ENCODE measurements at places on chromosomes 2 and 18.
A peak's percentile ranks its signal among the peaks of the same experiment; 100 is the strongest.

DNA sequence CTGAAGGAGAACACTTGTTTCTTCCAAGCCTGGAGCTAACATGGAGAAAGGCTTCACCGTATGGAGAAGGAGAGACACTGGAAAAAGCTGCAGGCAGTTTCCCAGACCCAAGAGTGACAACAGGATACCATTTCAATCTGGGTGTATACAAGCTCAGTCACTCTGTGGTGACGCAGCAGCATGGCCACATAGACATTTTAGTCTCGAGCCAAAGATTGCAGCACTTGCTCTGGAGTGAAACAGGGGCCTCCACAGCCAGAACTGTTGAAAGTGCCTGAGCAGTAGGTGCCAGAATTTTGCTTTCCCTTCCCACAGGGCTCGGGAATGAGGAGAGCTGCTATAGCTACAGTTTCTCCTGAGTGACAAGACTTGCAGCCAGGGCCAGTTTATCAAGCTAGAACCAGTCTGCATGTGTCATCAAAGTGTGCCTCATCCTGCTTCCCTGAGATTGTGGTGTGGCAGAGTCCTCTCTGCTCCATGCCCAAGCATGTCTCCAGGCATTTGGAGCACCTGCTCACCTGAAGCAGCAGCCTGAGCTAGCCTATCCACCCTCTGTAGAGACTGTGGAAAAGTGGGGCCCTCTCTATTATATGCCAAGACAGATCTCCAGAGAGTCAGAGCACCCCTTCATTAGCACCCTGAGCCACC, 234.6 kb upstream of the CDH19 start:
- peak; percentile 1 for DNase-seq

DNA sequence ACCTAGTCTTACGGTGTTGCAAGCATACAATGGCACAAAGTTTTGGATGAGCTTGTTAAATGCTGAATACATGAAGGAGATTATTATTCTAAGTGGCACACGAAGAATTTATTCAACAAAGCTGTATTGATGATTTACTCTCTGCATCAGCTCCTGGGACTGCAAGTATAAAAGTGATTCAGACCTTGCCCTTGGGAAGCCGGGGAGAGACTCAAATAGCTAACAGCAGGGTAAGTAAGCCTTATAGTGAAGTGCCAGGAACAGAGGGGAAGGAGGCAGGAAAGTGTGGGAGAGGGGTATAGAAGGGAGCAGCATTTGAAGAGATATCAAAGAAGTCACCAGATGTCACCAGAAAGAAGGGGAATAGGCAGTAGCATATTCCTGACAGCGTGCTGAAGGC, 115.4 kb downstream of the MCFD2 start:
- no peak for DNase-seq

GRCh38 chr2:32750880-32751279, 123.0 kb downstream of the TTC27 start:
- DNase-seq = no peak

DNA sequence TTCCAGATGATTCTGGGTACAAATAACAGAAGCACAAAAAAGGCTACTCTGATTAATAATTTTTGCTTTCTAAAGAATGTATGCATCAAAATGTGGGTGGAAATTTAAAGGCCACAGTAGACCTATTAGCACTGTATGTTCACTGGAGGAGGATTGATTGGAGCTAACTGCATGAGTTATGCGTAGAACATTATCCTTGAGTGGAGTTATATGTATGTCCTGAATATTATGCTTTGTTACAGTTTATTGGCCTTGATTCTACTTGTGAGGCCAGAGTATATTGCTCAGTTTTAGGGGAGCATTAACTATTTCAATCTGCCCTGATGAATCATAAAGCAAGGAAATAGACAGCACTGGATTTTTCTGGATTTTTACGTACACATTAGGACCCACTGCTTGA, 87.9 kb downstream of the CDCA7 start:
- no peak for DNase-seq

GRCh38 chr18:36132756-36133155, 3.1 kb downstream of the ELP2 start:
- peak; percentile 4 for DNase-seq

GRCh38 chr2:121010998-121011397, 274.0 kb downstream of the TFCP2L1 start:
- DNase-seq = no peak

DNA sequence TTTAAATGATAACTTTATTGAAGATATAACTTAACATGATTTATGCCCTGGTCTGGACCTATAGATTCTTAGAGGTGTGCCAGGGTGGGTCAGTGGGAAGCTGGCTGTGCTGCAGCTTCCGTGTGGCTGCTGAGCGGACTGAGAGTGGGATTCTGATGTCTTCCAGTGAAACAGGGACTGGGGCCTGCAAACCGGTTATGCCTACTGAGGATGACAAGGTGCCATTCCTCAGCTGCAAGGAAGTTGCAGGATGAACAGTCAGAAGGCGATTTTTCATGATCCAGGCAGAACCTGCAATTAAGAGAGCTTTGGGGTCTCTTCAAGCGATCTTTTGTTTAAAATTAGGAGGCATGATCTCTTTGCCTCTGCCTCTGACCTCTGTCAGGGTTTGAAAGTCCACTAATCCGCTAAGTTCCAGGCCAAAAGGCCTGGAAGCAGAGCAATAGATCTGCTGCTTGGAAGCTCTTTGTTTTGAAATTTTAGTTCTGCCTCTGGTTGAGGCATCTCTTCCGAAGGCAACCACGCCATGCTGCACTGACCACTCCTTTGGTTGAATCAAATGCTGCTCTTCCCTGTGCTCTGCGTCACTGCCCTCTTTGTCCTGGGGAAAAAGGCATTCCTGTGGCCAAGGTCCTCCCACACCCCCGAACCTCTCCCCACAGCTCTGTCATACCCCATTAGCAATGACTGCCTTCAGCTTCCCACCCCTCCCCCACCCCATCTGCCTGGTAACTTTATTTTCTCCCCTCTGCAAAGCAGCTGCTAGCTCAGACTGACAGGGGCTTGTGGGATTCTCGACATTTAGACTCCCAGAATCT, 2.0 kb downstream of the TMEM169 start:
- peak; percentile 56 for DNase-seq

DNA sequence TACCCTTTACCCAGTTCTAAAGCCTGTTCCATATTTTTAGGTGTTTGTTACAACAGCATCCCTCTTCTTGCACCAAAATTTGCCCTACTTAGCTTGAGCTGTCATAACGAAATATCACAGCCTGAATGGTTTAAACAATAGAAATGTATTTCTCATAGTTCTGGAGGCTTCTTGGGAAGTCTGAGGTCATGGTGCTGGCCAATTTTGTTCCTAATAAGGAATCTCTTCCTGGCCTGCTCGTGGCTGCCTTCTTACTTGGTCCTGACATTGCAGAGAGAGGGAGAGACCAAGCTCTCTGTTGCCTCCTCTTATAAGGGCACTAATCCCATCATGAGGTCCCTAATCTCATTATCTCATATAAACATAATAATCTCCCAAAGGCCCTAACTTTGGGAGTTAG, 267.8 kb downstream of the PID1 start:
- no peak for DNase-seq

GRCh38 chr2:151381266-151381665, 23.9 kb downstream of the TNFAIP6 start:
- peak; percentile 23 for DNase-seq

DNA sequence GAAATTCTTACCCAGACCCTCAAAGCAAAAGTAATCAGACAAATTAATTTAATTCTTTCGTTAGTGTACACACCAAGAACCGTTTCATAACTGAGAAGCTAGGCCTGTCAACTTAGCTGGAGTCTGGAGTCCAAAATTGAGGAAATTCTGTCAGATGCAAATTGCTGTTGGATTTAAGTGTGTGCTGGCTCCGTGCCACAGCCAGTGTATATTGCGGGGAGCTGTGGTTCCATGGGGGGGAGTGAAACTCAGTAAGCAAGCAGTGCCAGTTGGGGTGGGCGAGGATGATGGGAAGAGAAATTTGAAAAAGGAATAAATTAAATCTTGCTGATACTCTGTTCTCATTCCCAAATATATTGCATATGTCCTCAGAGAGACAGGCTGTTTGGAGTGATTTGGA, 4.0 kb downstream of the ARPC2 start:
- DNase-seq = no peak

DNA sequence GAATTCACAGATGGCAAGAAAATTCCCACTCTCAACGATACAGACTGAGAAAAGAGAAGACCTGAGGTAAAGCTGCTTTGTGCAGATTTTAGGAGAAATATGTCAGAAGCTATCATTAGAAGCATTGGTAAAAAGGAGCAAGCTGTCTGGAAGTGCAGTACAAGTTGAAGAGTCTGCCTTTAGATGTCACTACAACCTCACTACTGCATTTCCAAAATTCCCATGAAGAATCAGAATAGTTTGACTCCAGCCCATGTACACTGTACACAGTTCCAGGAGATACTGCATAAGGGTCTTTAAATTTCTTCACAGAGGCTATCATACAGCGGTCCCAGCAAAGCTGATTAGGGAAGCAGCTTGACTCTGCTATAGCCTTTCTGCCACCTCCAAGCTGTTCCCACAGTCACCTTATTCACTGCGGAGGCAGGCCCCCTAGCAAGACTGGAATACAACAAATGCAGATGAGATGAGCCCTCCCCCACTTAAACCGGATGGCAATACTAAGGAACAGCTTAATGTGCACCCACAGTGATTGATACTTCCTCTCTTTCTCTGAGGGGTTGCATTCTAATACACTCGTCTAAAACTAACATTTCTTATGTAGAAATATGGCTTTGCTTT, 527.4 kb downstream of the TMEM182 start:
- peak; percentile 2 for DNase-seq

DNA sequence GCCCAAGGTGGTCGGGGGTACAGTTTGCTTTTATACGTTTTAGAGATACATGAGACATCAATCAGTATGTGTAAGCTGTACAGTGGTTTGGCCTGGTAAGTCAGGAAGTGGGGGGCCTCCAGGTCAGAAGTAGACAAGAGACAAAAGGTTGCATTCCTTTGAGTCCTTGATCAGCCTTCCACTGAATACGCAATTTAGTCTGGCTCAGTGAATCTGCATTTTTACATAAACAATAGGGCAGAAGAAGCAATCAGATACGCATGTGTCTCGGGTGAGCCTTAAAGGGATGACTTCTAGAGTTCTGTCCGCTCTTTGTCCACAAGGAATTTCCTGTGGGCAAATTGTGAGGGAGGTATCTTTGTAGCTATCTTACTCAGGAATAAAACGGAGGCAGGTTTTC, 87.2 kb downstream of the SOWAHC start:
- peak; percentile 43 for DNase-seq

- DNase-seq = no peak
These were observed 89.7 kb downstream of the POLE4 start for GRCh38 chr2:75047992-75048625.

- DNase-seq = no peak
These were observed 57.8 kb upstream of the SPP2 start for GRCh38 chr2:233992513-233993217.

- DNase-seq = no peak
These were observed 376.8 kb upstream of the ID2 start for GRCh38 chr2:8304821-8305766.

GRCh38 chr18:13258921-13259320, 40.4 kb downstream of the LDLRAD4 start:
- no peak for DNase-seq

DNA sequence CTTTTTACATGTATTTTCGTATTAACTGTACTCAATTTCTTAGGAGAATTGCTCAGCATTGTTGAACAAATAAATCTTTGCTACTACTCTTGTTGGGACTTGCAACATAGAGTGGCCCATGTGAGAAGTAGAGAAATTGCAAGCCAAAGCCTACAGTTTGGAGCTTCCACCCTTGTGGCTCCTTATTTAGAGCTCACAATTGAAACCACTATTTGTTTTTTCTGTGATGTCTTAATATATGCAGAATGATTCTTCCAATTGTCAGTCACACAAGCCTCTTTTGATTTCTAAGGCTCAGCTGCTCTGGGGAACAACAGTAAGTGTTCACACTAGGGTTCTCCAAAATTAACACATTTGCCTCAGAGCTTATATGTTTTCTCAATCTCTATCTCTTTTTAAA, 60.2 kb upstream of the GALNT13 start:
- DNase-seq = no peak

GRCh38 chr18:74146756-74147155, 878 bp downstream of the FBXO15 start:
- DNase-seq = no peak

DNA sequence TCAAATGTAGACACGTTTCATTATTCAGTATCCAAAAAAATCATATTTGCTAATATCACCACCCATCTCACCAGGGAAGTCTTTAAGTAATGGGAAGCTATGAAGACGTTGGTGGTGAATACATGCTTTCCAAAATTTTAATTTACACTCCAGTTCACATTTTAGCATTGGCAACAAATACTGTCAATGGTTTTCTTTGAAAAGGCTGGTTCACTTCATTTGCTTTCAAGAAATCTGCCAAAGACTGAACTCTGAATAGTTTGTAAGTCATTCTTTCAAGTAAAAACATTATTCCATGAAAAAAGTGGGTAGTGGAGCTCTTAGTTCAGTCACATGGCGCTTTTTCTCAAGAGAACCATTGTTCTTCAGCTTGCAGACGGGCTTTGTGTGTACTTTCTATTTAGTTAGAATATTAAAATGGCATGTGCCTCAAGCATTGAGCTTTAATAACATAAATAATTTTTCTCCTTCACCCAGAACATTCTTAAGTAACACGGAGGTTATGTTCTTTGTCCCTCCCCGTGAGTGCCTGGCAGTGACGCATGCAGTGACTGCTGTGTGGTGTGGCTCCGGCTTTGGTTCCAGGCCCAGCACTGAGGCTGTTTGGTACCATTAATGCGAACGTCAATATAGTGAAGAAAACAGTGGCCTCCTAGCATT, 300.0 kb upstream of the HDAC4 start:
- no peak for DNase-seq

DNA sequence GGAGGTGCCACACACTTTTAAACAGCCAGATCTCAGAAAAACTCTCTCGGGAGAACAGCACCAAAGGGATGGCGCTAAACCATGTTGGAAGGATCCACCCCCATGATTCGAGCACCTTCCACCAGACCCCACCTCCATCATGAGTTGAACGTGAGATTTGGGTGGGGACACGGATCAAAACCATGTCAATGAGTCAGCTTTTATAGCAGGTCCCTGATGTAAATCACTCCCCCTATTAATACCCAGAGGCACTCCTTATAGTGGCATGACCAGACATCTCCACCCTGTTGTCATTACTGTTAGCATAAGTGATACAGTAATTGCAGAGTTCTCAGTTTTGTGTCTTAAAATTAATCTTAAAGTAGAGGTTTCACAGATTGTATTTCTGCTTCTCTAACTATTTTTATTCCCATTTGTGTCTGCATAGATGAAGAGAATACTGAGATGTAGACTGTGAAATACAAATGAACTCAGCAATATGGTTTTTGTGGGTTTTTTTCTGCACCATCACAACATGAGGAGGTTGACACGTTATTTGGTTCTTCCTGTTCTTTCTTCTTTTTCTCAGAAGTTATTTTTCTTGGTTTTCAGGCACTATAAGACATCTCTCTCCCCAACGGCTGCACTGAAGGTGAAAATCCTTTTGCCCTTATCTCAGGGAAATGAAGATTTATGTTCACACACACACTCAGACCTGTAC, 218.2 kb downstream of the ARL4C start:
- no peak for DNase-seq

GRCh38 chr2:103512442-103512841, 750.6 kb downstream of the TMEM182 start:
- DNase-seq = no peak
